ENCODE measurements at places on chromosomes 13 and 19.

DNA sequence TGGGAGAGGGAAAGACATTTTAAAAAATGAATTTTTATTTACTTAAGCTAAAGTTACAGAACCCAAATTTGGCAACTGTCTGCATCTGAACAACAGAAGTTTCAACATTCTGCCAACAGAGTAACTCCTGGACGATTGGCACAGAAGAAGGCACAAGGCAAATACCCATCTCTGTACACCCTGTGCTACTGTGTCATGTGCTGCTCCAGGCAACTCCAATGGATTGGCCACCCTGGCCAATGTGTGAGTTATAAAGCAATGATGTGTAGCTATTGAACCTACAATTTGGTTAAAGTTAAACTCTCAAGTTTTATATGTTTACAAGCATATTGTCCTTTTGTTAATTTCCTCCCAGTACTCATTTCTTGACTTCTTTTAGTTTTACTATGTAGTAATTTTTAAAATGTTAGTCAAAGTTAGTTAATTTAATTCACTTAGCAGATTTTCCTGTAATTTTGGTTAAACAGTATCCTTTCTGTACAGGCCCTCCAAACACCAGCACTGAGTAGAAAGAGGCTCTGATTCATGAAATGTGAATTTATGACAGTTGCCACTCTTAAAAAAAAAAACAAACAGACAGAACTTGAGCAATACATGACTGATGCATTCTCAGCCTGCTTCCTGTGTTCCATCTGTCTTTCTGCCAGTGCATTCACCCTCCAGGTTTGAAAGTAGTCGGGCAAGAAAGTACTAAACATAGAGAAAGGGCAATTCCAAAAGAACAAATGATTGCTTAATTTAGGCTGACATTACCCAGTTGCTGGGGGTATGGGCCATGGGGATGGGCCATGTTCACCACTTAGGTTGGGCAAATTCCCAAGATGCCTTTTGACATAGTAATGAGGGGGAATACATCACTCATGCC, 5.9 kb downstream of the STARD13 start:
- no peak for DNase-seq

GRCh38 chr13:48500652-48501197, 32.2 kb downstream of the RCBTB2 start:
- DNase-seq, result no peak

- DNase-seq, result no peak
Observed at GRCh38 chr13:23963947-23964346, 66.6 kb upstream of the C1QTNF9B start.

- no peak for DNase-seq
Observed at GRCh38 chr13:50309318-50309717, 294.1 kb downstream of the KCNRG start.

DNA sequence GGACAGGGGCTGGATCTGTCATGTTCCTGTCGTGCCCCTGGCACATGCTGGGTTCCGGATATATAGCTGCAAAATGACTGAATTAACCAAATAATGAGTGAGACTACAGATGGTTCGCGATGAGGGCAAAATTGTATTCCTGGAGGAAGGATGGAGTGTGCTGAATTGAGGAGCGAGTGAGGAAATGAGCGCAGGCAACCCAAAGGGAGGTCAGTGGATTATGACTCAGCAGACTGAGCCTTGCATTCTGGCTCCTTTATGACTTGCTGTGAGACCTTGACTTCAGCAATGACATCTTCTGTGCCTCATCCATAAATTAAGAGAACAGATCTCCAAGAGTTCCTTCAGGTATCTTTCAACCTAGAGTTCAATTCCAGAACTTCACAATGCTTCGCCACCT, 115.0 kb upstream of the CLDN10 start:
- no peak for DNase-seq

DNA sequence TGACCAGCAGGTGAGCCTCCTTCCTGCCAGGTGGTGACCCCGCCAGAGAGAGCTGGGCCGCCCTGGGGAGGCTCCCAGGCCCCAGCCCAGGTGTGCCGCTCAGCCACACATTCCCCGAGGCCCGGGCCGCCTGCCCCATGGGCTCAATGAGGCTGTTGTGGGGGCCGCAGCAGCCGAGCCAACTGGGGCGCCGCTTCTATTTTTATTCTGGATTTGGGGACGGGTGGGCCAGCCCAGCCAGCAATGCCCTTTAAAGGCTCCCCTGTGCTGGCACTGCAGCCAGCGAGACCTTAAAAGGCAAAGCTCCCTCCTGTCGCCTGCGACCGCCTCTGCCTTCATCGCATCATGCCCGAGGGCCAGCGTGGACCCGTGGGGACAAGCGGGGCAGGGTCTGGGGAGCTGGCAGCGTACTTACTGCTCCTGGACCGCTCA, 17.7 kb upstream of the CRTC1 start:
- DNase-seq, result no peak

DNA sequence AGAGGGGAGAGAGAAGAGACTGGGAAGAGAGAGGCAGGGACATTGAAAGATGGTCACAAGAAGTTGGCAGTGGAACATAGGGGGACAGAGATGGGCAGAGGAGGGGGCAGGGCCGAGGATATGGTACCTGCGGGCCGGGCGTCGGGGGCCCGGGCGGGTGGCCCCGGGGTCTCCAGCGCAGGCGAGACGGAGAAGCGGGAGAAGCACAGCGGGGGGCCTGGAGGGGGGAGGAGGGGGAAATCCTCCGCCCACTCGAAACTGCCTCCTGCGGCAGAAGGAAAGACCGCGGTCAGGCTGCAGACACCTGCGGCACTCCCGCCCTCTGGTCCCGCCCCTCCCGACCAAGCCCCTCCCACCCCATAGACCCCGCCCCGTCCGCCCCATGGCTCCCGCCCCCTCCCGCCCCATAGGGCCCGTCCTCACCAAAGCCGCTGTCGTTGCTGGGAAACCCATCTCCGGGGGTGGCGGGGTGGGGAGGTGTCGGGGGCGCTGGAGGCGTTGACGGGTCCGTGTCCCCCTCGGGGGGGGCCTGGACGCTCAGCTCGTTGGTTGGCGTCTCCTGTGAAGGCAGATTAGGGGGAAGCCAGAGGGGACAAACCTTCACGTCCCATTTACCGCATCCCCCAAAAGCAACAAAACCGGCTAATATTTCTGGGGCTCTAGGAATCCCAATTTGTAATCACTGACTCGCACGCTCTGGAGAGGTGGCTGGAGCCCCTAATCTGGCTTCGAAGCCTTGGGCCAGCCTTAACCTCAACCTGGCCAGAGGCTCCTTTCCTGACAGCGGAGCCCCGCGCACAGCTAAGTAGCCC, 20.4 kb downstream of the LMTK3 start:
- peak; percentile 71 for DNase-seq

DNA sequence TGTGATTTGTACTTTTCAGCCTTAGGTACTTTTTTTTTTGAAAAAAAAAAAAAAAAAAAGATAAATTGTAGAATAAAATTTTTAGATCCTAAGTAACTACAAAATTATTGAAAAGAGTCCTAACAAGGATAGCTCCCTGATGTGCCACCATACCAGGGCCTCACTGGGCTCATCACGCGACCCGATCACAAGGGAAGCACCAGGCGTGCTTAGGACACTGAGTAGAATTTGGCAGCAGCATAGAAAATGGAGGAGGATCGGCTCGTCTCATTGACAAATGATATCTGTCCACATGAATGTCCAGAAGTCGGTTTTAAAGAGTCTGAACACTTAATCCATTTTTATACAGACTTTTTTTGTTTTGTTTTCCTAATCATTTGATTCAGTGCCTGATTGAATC, 179.0 kb downstream of the STK24 start:
- no peak for DNase-seq

DNA sequence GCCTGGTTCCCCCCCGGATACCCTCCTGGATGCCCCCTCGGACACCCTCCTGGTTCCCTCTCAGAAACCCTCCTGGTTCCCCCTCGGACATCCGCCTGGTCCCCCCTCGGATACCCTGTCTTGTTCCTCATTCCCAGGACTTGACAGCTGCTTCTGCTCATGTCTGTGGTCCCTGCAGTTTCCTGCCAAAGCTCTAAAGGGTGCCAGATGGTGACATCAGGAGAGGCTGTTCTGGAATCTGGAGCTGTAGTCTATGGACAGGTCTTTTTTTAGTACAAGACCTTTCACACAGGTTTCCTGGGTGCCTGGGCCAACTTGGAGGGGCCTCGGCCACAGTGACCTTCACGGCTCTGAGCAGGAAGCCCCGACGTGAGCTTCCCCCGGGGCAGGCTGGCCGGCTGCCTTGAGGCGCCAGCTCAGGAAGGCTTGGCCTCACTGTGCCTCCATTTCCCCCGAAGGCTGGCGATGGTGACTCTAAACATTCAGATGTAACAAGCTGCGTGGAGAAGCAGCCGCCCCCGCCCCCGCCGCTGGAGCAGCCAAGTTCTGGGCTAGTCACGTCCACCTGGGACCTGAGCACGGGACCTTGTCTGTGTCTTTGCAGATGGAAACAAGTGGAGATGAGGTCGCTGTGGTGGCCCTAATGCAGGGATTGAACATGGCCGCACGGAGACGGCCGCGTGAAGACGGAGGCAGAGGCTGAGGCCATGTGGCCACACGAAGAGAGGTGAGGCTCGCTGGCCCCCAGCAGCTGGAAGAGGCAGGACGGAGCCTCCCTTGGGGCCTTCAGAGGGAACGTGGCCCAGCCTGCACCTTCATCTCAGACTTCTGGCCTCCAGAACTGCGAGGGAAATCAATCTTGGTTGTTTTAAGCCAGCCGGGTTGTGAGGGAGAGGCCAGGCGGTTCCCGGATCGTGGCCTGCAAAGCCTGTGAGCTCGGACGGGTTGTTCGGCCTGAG, 12.7 kb downstream of the SGTA start:
- no peak for DNase-seq

GRCh38 chr19:33883859-33884519, 87.3 kb downstream of the KCTD15 start:
- no peak for DNase-seq

DNA sequence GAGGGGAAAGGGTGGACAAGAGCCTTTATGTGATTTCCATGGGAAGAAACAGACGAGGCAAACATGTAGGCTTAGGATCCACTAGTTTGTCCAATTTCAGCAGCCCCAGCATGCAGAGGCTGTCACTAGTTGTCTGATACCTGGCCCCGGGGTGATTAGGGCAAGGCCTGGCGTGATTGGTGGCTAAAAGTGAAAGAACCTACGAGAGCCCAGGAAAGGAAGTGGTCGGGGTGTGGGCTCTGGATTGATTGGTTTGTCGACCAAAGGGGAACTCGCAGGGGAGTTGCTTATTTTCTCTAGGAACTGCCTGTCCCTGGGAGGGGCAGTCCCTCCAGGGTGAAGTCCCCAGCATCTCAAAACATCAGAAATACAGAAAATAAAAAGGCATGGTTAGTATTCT, 64.2 kb upstream of the UQCRFS1 start:
- peak; percentile 48 for DNase-seq

GRCh38 chr13:111006506-111007031, 91.7 kb upstream of the ANKRD10 start:
- DNase-seq, result no peak

DNA sequence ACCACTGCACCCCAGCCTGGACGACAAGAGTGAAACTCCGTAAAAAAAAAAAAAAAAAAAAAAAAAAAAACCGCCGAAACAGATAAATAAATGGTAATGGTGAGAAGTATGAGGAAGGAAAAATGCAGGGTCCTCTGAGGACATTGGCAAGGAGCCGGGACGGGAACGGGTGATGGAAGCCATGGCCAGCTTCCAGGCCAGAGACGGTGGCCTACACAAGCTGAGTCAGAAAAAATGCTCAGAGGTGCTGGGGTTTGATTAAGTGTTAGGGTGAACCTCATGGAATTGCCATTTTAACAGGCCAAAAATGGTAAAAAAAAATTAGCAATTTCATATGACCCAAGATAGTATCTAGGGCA, 866 bp upstream of the ZSWIM4 start:
- no peak for DNase-seq

GRCh38 chr19:40321076-40321475, 27.1 kb downstream of the C19orf47 start:
- no peak for DNase-seq

GRCh38 chr13:44236801-44237207, 136.8 kb upstream of the SERP2 start:
- DNase-seq, result no peak

- no peak for DNase-seq
Observed at GRCh38 chr13:75505327-75505726, 23.4 kb upstream of the TBC1D4 start.

DNA sequence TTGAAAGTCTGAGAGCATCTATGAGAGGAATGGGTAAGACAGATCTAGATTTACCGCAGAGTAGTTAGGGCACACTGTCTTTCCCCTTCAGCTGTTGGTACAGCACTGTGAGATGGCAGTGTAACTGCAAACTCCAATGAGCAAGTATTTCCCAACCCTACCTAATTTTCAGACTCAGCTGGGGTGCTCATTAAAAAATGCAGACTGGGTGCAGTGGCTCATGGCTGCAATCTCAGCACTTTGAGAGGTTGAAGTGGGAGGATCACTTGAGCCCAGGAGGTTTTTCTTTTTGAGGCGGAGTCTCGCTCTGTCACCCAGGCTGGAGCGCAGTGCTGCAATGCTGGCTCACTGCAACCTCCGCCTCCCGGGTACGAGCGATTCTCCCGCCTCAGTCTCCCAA, 12.6 kb downstream of the QPCTL start:
- no peak for DNase-seq

DNA sequence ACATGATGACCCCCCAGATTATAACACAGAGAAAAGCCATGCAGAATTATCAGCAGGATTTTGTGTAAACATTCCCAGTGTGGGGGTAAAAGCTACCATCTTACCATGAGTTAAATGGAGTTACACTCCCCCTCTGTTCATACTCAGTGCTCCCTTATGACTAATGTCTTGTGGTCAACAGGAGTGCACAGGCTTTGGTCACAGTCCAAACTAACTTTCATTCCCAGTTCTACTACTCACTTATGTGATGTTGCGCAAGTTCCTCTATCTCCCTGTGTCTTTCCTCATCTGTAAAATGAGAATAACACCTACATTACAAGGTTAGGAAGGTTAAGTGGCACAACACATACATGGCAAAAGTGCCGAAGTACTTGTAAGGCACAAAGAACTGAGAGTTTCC, 277.9 kb downstream of the RBM26 start:
- no peak for DNase-seq

GRCh38 chr19:3968556-3969434, 2.1 kb downstream of the DAPK3 start:
- no peak for DNase-seq

DNA sequence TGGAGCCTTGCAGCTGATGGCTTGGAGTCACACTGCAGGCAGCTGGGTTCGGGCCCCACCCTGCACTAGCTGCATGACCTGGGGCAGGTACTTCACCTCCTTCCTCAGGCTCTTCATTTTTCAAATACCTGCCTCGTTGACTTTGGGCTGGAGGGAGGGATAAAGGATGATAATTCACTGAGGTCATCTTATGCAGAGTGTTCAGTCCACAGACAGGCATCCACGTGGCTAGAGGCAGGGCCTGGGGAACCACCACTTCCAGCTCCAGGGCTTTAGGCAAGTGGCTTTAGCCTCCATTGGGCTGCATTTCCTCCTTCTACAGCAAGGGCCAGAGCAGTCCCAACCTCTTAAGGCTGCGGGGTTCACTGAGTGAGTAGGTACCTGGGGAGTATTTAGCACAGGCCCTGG, 84.8 kb downstream of the SIPA1L3 start:
- DNase-seq, result no peak

GRCh38 chr19:56508290-56508778, 679 bp downstream of the ZNF471 start:
- DNase-seq, result no peak
